ENCODE measurements at places on chromosomes 7 and 10.

DNA sequence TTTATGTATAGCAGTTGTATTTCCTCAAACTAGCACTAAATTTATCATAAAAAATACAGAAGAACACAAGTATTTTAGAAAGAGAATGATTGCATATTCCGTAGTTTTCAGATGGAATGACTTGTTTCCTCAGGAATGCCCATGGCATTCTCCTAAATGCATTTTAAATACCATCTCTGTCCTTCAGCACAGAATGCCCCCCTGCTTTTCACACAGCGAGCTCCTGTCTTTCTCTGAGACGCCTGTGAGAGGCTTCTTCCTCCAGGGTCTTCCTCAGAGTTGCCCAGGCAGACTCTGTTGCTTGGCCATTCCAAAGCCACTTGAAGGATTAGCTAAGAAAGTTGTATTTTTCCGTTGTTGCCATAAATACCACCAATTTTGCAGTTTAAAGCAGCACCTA, 10.1 kb downstream of the LANCL2 start:
- DNase-seq = no peak

- DNase-seq = no peak
Observed at GRCh38 chr10:71817831-71818655, 33.0 kb downstream of the PSAP start.

- no peak for DNase-seq
Observed at GRCh38 chr10:4511509-4511908, 314.5 kb upstream of the AKR1E2 start.

DNA sequence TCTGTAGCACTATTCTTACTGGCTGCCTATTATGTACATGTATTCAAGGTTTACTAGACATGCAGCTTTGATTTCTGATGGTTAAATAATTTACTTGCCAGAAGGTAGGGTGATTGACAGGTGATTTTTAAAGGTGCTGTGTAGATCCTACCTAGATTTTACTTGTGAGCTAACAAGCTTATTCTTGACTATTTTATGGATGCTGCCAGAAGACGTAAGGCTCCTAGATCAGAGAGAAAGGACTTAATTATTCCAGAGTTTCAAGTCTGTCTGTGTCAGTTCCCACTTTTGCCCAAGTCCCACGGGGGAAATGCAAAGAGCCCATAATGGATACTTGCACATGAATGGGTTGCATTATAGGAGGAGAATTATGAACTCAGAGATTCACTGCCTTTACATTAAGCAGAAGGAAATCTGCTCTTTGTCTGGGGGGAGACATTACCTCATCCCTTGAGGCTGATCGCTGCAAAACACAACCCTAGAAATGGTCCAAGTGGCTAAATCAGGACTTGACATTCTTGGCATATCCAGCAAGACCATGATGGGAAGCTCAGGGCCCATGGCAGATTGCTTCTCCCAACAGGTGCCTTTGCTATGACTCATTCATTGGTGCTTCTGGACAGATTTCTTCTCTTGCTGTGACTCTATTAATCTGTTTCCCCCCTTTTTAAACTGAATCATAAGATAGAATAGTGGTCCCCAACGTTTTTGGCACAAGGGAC, 32.1 kb downstream of the GPR158 start:
- no peak for DNase-seq

DNA sequence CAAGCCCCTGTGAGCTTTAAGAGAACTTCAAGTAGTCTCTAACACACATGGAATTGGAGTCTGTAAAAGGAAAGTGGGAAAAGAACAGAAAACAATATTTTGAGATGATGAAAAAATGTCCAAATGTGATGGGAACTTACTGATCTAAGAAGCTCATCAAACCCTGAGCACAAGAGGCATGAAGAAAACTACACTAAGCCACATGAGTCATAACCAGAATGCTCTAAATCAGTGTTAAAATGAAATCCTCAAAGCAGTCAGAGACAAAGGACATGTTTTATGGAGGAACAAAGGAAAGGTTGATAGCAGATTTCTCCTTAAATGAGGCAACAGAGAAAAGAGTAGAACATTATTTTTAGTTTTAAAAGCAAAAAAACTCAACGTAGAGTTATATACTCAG, 37.2 kb downstream of the ZNF33A start:
- no peak for DNase-seq

DNA sequence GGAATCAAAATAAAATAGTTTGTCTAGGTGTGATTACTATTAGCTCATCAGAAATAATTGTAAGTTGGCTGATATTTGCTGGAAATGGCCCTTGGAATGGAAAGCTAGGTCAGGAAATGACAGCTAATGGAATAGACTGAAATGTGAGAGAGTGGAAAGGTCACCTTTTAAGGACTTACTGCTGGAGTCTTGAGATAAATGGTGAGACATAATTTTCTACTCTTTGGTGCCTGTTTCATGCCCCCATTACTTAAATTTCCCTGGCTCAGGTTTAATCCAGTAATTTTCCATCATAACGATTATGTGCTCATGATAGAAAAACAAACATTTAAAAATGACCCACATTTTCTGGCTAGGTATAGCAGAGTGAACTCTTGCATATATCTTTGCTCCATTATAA, 123.6 kb downstream of the ADAM22 start:
- no peak for DNase-seq

- DNase-seq = no peak
Observed at GRCh38 chr10:110056822-110057221, 49.0 kb downstream of the ADD3 start.

- DNase-seq = no peak
Observed at GRCh38 chr10:132239126-132240031, 52.6 kb downstream of the DPYSL4 start.

- no peak for DNase-seq
Observed at GRCh38 chr10:70690589-70690988, 18.3 kb downstream of the ADAMTS14 start.

- no peak for DNase-seq
Observed at GRCh38 chr7:70673778-70674570, 458.0 kb upstream of the GALNT17 start.

DNA sequence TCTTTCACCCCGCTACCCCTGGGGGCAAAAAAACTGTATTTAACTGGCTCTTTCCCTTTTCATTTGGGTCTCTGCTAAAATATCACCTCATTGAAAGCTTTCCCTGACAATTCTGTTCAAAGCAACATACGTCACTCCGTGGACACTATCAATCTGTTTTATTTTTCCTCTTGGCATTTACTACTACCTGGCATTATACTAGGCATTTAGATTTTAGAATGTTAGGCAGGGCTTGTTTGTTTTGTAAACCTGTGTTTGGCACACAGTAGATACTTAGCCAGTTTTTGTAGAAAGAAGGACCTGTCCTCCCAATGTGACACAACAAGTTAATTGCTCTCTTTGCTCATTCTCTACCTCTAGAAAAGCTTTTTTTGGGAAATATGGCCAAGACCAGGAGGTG, 26.5 kb upstream of the PDK4 start:
- no peak for DNase-seq

- DNase-seq = no peak
Observed at GRCh38 chr10:1149793-1150637, 93.8 kb downstream of the WDR37 start.

GRCh38 chr10:18460032-18460431, 191.4 kb downstream of the NSUN6 start:
- no peak for DNase-seq

All from stimulated activated CD4-positive, alpha-beta T cell treated with anti-CD3 and anti-CD28 coated beads, Interleukin-12 subunit alpha, Interleukin-12 subunit beta, amount 100 ng/mL, for 24 hours (primary cell).